Mononuclear cell (primary cell): ENCODE measurements at places on chromosomes 11 and 22. TPM values are rescaled to one million over a fixed set of nuclear protein-coding genes. Genes with fewer than 3 reads are reported as not detected.

Gene TMEM45B
- total RNA-seq: 3.5 TPM

Gene JAM3
- 13.1 TPM for total RNA-seq

Gene TMEM134
- 18.4 TPM for total RNA-seq

Gene B3GAT1
- 0.73 TPM for total RNA-seq

Gene MS4A12
- not detected for total RNA-seq

Gene MCAM
- total RNA-seq: 2.6 TPM

Gene VPS37C
- 5.5 TPM for total RNA-seq

Gene MAJIN
- total RNA-seq: not detected

Gene ARRB1
- total RNA-seq: 48.2 TPM

Gene MYOD1
- not detected for total RNA-seq

Gene CABP4
- 2.6 TPM for total RNA-seq

Gene CELSR1
- total RNA-seq: 1.6 TPM

Gene CRYBA4
- total RNA-seq: not detected

Gene P2RX6
- 0.21 TPM for total RNA-seq

Gene C11orf91
- not detected for total RNA-seq

Gene PLA2G3
- total RNA-seq: not detected

Gene PRR5L
- 19.5 TPM for total RNA-seq
